GM18507 (cell line): ENCODE measurements at places on chromosomes 5 and 9.

DNA sequence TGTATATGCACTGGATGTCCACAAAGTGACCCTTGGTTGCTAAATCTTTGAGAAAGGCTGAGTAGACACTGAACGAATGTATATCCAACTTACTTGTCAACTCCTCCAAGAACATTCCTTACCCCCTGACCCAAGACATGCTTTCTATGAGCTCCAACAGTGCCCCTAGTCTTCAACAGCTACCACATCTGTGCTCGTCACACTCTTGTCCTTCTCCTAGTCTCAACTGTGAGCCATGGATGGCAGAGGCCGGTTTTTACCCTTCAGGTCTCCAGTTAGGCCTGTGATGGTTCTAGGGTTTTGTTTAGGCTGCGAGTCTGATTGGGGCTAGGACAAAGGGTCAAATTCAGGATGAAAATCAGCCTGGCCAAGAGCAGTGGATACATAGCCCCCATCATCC, 19.0 kb upstream of the GPX3 start:
- DNase-seq, result no peak

- DNase-seq, result no peak
Observed at GRCh38 chr5:133331941-133332340, 280.1 kb downstream of the HSPA4 start.

DNA sequence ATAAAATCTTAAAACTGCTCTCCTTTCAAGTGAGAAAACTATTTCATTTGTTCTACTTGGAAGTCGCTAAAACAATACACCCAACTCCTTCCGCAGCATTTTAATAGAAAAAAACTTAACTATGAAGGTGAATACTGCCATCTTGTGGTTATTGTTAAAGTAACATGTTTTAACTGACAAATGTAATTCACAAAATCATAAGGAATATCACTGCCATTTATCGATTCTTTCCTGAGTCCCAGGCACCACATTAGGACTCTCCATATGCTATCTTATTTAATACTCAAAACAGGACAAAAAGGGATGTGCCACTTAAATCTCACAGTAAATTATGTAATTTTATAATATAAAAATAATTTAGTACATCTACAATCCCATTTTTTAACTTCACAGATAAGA, 130.5 kb upstream of the ITGA1 start:
- no peak for DNase-seq

- no peak for DNase-seq
Observed at GRCh38 chr5:74595143-74595925, 45.2 kb downstream of the ENC1 start.

GRCh38 chr5:3030511-3031165, 279.2 kb upstream of the IRX2 start:
- no peak for DNase-seq
